ENCODE measurements at places on chromosomes 1 and 21.

GRCh38 chr1:21383785-21384401, 56.0 kb upstream of the NBPF3 start:
- DNase-seq: no peak

- DNase-seq: no peak
These were observed 9.1 kb downstream of the MMEL1 start for GRCh38 chr1:2623571-2624337.

- DNase-seq: peak; percentile 8
These were observed 8.8 kb upstream of the P3R3URF start for GRCh38 chr1:46184920-46185658.

GRCh38 chr1:225469051-225469450, 41.2 kb upstream of the LBR start:
- no peak for DNase-seq

GRCh38 chr1:14113271-14113670, 413.3 kb downstream of the PRDM2 start:
- no peak for DNase-seq

DNA sequence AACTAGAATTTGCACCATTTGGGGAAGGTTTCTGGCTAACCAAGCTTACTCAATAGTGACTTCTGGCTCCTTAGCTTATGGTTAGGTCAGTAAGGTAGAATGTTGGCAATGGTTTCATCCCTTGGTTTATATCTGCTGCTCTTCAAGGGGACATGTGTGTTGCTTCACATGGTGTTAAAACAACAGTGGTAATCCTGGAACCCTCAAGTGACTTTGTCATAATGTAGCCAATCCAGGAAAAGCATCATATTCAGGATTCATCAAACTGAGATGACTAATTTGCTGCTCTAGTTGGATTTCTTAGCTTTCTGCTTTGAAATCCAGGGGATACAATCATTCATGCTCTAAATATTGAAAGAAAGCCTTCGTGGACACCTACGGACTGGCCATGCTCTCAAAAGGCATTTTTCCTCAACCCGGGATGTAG, 108.7 kb downstream of the RGL1 start:
- DNase-seq: no peak

DNA sequence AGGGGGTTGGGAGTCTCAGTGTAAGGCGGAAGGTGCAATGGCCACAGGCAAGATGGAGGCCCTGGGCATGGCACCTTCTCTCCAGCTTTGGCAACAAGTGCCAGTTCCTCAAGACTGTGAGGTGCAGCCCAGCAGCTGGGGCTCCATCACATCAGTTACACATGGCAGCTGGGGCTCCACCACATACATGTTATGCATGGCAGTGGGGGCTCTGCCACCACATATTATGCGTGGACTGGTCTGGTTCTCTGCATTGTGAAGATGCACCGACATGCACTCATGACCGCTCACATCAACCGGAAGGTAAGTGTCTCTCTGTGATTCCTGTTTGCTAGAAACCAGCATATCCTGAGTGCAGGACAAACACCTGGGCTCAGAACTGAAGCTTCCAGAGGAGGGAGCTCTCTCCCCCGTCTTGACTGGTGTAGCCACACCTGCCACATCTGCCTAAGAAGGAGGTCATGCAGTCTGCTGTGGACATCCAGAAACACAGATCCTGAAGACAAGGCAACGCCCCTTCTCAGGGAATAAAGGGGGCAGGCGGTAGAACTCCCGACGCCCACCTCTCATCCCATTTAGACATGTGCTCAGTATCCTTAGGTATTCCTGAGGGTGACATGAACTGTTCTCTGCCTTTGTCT, 104.1 kb upstream of the TMPRSS2 start:
- DNase-seq: no peak

DNA sequence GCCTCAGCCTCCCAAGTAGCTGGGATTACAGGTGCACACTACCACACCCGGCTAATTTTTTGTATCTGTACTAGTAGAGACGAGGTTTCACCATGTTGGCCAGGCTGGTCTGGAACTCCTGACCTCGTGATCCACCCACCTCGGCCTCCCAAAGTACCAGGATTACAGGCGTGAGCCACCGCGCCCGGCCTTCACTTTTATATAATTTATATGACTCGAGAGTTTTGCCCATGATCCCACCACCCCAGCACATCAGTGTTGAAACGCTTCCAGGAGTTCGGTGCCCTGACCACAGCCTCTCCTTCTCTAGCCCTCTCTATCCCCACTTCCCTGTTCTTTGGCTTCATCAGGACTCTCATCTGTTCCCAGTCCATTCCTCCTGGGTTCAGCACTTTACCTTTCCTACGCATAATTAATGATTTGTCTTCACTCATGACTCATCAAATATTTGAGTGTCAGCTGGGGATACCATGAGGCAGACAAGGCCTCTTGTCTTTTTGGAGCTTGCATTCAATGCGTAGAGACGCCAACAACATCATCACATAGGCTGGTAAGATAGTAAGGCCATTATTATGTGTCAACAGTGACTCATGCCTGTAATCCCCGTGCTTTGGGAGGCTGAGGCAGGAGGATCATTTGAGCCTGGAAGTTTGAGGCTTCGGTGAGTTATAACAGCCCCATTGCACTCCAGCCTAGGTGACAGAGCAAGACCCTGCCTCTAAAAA, 1.4 kb downstream of the PMF1 start:
- DNase-seq: no peak

GRCh38 chr1:67713057-67713846, 28.3 kb downstream of the GADD45A start:
- no peak for DNase-seq

DNA sequence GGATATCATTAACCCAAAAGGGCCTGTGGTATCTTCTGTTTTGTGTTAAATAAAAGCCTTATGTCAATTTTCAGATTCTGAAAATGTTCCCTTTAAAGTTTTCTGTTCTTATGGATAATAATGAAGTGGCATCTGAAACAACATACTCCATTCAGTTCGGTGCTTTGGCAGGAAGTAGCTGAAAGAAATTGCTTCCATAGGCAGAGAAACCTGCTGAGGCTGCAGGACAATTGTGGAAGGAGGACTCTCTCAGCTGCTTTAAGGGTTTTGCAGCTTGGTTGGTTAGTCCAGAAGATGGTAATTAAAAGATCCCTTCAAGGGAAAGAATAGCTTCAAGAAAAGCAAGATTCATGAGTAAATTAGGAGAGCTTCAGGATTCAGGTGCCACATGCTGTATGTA, 30.5 kb upstream of the NRIP1 start:
- DNase-seq: no peak

DNA sequence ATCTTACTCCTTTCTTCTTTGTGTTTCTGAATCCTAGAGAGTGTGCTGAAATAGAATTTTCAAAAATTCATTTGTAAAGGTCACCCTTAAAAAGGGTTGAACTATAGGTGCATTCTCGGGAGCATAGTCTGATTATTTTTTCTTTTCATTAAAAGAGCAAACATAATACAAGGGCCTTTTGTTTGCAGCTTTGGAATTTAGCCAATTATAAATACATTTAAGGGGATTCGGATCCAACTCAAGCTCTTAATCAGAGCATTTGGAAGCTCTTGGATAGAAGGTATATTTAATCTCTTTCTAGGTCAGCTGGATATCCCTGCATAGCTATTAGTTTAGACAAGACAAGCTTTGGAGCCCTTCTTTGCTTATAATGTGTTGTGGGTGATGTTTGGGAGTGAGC, 321.7 kb downstream of the HHAT start:
- DNase-seq: no peak

DNA sequence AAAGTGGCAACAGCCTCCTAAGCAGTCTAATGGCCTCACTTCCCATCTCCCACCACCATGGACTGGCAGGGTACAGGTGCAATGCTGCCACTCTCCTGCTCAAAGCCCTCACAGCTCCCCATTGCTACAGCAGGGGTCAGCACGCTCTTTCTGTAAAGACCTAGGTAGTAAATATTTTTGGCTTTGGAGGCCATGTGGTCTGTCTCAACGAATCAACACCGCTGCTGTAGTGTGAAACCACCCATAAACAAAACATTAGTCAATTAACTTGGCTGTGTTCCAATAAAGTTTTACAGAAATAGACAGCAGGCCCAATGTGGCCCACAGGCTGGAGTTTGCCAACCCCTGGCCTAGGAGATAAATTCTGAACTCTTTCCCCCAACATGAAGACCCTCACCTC, 44.6 kb upstream of the TMEM125 start:
- DNase-seq: no peak

DNA sequence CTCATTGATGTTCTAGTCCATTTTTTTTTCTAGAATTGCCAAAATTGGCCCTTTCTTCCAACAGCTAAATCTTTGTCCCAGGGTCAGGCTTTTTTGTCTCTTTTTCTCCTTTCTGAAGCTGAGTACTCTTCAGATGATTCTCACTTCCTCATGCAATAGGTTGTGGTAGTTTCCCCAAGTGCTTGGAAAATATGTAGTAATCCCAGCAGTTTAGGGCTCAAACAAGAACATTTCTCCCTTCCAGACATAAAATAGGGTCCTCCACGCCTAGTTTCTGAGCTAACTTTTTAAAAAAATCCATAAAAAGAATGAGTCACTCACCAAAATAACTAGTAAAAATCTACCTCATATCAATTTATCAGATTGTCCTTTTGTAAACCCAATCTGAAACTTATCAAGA, 10.0 kb upstream of the MCOLN3 start:
- DNase-seq: no peak

DNA sequence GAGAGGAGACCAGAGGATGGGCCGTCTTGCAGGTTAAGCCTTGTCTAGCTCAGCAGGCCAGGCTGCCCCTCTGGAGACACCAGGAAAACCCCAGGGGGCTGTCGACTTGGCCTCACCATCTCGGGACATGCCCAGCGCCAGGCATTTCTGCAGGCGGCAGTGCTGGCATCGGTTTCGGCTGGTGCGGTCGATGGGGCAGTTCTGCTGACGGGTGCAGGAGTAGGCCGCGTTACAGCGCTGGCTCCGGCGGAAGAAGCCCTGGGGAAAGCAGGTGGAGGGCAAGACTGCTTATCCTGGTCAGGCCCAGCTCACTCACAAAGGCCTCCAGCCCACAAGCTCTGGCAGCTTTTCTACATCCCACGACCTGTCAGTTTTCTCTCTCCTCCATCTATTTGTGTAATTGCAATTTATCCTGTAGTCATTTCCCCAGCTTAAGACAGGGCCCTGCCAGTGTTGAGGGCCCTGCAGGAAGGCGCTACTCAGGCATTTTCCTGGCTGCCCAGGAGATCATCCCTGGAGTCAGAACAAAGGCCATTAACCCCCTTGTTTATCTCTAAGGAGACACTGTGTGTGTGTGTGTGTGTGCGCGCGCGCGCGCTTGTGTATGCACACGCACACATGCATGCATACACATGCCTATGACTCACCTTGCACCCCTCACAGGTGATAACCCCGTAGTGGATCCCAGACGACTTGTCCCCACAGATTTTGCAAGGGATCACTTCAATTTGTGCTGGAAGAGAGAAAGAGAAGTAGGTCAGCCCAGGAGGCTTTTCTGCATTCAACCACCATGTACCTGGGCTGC, 11.5 kb upstream of the LINGO4 start:
- no peak for DNase-seq

DNA sequence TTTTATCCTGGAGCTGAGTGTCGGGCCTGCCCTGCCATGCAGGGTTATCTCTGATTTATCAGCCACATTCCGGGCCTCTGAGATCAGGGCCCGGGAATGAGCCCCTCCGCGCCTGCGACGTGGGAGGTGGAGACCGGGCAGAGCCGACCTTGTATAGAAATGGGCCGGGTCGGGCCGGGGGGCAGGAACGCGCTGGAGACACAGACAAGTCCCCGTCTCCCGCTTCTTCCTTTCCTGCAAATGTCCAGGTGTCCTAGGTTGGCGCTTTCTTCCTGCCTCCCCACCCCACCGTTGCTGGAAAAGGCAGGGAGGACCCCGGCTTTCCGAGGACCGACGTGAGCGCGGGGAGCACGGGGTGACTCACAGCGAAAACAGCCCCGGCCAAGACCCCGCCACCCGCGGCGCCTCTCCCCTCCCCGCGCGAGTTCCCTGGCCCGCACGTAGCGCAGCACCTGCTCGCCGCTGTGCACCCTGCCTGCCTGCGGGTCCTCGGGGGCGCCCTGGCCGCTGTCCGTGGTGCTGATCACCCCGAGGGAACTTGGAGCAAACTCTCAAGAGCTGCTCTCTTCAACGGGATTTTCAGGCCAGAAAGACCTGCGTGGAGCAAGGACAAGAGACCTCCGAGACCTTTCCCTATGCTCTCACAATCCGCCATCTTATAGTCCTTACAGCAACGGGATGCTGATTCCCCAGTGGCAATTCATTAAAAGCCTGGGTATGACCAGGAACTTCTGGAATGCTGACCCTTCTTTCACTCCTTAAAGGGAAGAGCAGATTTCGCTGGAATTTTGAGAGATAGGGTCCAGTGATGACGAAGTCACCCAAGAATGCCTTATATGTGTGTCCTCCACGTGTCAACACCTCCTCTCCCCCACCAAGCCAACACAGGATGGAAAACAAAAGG, 475 bp upstream of the NPPB start:
- peak; percentile 58 for DNase-seq

DNA sequence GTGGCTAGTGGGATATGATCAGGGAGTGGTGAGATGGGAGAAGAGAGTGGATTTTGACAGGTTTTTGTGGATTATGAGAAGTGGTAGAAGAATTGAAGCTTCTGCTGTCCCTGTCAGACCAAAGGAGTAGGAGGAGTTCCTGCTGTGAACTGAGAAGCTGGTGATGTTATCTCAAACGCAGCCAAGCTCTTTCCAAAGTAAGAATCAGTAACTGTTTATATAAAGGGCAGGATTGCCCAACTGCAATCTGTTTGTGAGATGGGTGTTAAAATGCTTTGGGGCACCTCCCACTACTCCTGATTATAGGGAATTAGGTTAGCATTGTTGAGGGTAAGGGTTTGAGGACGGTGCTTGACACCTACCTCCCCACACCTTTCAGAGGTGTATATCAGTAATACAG, 60.5 kb upstream of the USP25 start:
- no peak for DNase-seq

- no peak for DNase-seq
These were observed 52.1 kb upstream of the PRMT6 start for GRCh38 chr1:107004421-107004820.

- no peak for DNase-seq
These were observed 4.8 kb downstream of the FTCD start for GRCh38 chr21:46150491-46151121.

DNA sequence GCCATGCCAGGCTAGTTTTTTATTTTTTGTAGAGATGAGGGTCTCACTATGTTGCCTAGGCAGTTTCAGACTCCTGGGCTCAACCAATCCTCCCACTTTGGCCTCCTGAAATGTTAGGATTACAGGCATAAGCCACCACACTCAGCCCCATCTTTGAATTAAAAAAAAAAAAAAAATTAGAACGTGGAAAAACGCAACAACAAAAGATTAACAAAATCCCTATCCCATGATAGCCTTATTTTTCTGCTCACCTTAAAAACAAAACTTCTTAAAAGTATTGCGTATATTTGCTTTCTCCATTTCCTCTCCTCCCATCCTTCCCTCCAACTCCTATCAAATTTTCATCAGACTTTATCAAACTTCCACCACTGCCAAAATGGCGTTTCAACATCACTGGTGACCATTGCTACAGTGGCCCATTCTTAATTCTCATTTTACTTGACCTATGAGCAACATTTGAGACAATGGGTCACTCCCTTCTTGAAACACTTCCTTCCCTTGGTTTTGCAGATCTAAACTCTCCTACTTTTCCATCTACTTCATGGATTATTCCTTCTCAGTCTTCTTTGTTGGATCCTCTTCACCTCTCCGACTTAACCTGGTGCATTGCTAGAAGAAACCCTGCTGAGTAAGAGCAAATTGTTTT, 579 bp upstream of the ZNF684 start:
- no peak for DNase-seq
